Neural crest cell (in vitro differentiated cells): ENCODE measurements at places on chromosomes 4 and X. TPM values are rescaled to one million over a fixed set of nuclear protein-coding genes. Genes with fewer than 3 reads are reported as not detected.

The DCAF8L2 gene
- not detected in 2 replicates for total RNA-seq

The INTS6L gene
- total RNA-seq = 18.8 and 19.0 TPM in 2 replicates

DNA sequence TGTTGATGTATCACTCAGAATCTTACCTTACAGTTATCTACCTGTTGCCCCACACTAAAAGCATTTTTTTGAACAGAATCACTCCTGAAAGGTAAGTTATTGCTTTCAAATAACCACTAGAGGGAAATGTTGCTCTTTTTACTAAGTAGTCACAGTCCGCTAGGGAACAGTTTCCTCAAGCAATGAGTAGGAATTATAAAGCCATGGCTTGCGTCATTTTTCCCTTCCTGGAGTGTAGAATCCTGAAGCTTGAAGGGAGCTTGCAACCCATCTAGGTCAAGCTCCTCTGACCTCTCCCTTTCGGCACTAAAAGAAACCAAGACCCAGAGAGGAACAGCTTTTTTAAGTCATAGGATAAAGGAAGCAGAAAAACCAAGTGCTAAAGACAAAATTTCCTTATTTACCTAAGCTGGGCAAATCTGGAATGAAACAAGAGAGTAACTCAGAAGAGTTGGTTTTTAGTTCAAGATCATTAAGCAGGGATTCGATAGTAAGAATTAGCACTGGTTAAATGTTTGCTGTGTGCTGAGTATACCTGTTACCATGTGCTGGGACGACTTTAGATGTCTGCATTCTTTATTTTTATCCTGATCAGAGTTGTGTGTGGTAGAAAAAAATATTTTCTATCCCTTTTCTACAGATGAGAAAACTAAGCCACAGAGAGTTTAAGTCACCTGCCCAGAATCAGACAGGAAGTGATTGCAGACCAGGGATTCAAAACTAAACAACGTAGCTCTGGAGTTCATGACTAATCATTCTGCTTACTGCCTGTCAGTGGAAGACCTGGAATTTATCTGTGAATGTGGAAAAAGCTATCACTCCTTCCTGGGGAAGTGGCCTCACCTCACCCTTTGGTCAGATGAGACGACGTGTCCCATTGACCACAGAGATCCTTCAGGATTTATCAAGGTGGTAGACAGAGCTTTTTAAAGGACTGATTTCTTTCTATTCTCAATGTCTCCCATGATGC is 631.5 kb downstream of the RAB28 start:
- DNase-seq = no peak

DNA sequence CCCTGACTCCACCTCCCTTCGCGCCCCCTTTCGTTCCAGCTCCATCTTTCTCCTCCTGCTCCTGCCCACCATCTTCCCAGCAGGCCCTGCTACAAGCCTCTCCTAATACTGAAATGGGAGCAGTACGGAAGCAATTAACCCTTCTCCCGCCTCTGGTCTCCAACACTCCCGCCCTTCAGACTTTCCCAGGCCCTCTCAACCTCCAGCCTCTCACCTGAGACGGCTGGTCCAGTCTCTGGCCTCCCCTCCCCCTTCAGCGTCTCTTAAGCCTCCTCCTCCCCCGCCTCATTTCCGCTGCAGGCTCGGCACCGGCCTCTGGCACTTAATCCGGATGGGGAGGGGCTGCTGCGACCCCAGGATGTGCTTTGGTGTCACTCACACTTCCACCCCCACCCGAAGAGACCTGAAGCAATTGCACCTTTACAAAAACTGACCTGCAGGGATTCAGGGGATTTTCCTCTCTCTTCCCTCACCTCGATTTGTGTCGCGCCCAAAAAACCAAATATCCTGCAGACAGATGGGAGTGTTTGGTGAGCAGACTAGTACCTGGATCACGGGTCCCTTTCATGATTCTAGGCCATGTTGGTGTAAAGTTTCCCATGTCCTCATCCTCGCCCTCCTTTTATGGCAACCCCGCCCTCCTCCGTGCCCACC is 657 bp downstream of the TCEAL8 start:
- peak; percentile 20 for DNase-seq

- no peak for DNase-seq
Observed at GRCh38 chr4:152229782-152230289, 306.1 kb downstream of the FBXW7 start.

DNA sequence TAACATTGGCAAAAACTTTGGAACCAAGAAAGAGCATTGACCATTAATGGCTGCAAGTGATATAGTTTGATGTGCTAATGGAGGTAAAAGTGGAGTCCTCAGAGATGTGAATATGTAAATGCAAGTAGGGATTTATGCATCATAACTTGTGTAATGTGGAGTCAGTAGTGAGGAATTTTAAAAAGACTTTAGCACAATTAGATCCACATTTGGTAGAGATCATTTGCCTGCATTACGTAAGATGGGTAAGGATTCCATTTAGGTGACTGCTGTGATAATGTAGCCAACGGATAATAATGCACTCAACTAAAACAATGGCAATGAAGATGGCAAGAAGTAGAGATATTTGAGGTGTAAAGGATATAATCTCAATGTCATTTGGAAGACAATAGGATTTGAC is 1128.4 kb downstream of the ADGRL3 start:
- no peak for DNase-seq

GRCh38 chr4:74402692-74403456 is 37.9 kb downstream of the EREG start:
- no peak for DNase-seq

- no peak for DNase-seq
Observed at GRCh38 chrX:110026099-110026844, 23.4 kb downstream of the TMEM164 start.

- DNase-seq = no peak
Observed at GRCh38 chrX:68536429-68536828, 37.6 kb downstream of the YIPF6 start.

DNA sequence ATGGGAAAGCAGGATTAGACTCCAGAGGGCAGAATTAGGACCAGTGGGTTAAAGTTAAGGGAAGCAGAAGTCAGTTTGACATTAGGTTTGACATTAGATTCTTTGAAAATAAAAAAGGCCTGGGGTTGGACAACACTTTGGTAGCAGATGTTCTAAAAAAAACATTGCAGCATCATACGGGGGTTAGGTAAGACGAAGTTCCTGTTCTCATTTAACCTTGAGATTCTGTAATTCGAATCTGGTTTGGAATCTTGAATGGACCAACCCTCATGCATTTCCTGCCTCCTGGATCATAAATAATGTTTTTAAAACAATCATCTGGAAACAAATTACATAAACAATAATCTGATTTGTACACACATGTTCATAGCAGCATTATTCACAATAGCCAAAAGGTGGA is 181.0 kb downstream of the SHROOM3 start:
- DNase-seq = no peak

GRCh38 chrX:45424326-45424725 is 223.7 kb upstream of the DIPK2B start:
- no peak for DNase-seq
